NCI-H2081 treated with DMSO at 0.1 percent for 48 hours (cell line): ENCODE measurements at places on chromosomes 7 and 10.

- no peak for DNase-seq
Observed at GRCh38 chr7:141511676-141512396, 39.4 kb upstream of the AGK start.

GRCh38 chr10:90592638-90593302 lies 265.1 kb downstream of the HTR7 start:
- no peak for DNase-seq

GRCh38 chr7:103870664-103871063 lies 118.8 kb downstream of the RELN start:
- no peak for DNase-seq

DNA sequence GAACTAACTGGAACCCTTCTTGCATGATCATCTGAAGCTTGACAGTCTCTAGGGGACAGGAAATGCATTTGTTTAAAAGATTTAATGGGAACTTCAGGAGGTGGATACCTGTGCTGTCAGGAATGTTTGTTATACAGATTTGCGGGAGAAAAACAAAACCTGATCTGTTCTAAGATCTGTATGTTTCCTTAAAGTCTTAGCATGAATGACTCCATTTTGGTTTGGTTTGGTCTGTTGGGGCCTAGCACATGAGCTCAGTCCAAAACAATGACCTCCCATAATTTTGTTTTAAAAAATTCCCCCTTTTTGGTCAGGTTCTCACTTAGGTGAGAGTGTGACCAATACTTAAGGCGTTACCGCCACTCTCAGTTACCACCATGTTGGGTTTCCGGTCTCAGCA lies 138.7 kb downstream of the AKR1D1 start:
- DNase-seq: no peak

DNA sequence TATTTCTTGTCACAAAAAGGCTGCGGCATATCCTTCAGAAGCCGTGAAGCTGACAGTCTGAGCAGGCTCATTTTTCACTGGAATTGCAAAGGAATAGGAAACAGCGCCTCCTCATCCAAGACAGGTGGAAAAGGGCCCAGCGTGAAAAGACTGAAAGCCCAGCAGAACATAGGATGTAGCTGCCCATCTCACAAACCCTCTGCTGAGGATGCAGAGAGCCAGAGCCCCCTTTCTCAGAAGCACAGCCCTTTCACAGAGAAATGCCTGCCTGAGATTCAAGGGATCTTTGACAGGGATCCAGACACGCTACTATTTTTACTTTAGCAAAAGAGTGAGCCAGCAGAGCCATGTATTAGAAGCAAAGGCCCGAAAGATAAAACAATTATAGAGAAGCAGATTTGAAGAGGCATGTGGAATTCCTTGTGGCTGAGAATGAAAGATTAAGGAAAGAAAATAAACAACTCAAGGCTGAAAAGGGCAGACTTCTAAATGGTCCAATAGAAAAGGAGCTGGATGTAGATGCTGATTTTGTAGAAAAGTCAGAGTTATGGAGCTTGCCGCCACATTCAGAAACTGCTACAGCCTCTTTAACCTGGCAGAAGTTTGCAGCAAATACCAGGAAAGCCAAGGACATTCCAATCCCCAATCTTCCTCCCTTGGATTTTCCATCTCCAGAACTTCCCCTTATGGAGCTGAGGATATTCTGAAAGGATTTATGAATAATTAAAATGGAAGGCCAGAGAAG lies 36.9 kb downstream of the GDI2 start:
- DNase-seq: no peak

GRCh38 chr10:77609781-77610272 lies 27.8 kb downstream of the KCNMA1 start:
- DNase-seq: no peak

DNA sequence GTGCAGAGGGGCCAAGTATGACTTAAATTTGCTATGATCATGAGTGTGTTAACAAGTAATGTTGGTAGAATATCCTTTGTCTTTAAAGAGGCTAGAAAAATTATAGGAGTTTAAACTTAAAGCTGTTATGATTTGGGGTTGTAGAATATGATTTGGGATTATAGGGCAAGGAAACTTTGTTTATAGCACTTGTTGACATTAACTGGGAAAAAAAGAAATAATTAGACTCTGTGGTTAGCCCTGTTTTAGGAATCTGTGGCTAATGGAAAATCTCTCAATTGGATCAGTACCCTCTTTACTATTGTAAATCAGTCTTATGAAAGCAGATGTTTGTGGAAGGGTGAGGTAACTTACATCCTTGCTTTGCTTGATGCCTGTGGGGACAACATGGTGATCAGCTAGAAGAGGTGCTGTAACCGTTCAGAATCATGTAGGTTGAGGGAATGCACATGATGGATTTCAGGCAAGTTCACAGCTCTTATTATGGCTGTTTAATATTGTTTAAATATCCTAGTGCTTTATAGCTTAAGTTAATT lies 11.1 kb downstream of the ING3 start:
- DNase-seq: no peak

DNA sequence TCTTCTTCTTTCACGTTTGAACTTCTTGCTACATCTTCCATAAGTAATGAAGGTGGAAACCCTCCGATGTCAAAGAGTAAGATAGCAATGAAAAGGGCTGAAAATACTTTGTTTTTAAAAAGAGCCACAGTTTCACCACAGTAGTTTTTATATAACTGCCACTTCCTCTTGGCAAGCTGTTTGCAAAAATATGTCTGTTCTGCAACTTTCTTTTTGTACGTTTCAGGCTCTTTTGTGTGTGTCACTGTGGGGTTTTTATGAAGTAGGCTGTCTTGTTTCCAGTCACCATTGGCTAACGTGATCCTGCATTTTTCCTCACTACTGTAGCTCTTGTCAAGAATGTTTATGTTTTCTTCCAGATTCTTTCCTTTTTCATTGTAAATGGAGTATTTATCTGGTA lies 55.6 kb downstream of the SLC16A9 start:
- DNase-seq: no peak
